ENCODE measurements at places on chromosomes 4 and X. TPM values are rescaled to one million over a fixed set of nuclear protein-coding genes. Genes with fewer than 3 reads are reported as not detected.
A peak's percentile ranks its signal among the peaks of the same experiment; 100 is the strongest.

GRCh38 chr4:113636877-113637276 lies 124.7 kb downstream of the CAMK2D start:
- no peak for DNase-seq

GRCh38 chr4:39702716-39703115 lies 4.8 kb downstream of the UBE2K start:
- DNase-seq: no peak

GRCh38 chrX:69506617-69507499 lies 2.7 kb downstream of the NALF2 start:
- DNase-seq: no peak

DNA sequence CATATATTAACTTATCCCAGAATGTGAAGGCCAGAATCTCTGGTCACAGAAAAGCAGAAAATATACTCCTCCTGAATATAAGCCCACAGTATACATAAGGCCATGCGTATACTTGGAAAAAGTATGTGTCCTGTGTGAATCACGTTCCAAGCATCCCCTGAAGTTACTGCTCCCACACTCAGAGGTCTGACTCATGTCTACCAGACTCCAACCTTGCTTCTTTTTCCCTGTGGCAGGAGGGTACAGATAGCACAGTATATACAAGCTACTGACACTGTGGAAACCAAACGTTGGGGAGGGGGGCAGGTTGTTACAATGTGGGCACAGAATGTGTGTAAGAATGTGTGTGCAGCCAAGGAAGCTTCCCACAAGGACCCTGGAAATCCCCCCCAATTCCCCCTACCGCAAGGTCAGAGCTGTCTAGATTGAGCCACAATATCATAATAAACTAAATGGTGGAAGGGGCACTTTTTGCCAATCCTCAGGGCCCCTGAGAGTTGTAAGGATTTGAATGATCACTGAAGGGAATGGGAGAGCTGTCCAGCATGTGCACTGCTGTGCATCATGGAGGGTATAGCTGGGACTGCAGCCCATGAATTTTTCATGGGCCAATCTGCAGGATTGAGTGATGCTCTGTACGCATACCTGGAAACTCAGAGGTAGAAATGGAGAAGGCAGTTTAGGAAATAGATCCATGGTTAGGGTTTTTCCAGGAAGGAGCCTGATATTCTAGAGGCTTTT lies 7.4 kb upstream of the RELL1 start:
- DNase-seq: no peak

DNA sequence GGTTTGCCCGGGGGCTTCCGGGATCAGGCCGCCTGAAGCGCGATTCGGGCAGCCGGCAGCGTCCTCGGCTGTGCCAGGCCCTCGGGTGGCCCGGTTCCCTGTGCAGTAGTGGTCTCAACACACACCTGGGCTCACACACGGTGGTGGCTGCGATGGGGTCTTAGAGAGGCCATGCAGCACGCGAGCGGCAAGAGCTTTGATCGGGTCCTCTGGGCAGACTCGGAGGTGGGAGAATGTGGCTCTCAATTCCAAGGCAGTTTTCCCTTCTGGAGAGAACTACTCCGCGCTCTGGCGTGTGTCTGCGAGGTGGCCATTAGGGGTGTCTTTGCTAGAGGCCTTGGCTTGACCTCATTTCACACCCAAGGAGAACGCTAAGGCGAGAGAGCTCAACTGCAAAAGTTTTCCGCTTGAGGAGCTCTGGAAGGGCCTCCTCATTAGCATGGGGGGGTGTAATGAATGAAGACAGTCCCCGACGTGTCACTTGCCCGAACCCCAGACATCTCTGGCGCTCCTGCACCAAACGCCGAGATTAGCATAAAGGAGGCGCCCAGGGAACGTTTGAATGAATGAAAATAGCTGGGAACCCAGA lies 771 bp upstream of the RBPJ start:
- no peak for DNase-seq

DNA sequence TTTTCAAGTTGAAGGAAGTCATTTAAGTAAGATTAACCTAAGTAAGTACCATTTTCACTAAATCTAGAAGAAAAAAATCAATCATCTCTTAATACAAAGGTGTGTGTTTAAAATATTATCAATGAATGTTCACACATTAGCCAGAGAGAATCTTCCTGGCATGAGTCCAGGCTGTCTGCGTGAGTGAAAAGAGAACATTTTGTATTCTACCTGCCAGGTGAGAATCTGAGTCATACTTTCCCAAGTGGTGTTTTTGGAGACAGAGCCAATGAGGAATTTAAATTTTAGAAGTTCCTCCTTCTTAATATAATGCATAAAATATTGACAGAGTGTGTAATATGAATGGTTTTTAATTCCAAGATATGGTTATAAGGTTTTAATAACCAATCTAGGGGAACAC lies 371.8 kb upstream of the NR3C2 start:
- DNase-seq: no peak

DNA sequence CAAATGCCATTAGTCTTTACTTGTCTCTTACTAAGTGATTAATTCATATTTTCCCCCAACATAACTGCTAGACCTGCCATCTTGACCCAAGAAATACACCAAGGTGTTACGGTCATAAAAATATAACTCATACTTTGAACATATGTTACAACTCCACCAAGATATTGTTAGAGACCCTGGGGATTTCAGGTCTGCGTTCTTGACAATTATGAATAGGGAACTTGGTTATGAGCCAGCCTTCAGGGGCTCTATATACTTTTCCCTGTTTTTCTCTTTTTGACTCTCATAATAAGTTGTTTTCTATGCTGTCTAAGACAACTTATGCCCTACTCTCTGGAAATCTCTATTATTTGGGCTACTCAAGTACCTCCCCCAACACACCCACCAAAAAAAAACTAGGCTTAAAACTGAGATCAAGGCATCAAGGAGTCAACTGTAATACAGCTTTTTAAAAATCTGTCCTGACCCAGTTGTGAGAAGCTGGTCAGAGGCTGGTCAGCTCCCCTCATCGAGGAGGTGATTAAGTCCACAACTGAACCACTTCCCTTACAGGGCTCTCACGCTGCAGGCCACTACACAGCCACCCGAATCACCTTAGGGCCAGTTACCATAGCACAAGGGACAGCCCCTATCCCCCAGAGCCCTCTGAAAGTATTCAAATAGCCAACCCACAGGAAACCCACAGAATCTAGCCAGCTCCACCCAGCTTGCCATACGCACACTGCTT lies 10.5 kb upstream of the TLR3 start:
- no peak for DNase-seq

DNA sequence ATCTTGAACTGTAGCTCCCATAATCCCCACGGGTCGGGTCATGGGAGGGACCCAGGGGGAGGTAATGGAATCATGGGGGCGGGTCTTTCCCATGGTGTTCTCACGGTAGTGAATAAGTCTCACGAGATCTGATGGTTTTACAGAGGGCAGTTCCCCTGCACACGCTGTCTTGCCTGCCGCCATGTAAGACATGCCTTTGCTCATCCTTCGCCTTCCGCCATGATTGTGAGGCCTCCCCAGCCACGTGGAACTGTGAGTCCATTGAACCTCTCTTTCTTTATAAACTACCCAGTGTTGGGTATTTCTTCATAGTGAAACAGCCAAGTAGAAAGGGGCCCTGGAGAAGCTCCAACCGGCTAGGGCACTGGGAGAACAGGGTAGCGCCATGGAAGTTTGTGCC lies 12.3 kb downstream of the CTAG1A start:
- DNase-seq: no peak

GRCh38 chr4:20520901-20521300 lies 179.4 kb upstream of the PACRGL start:
- DNase-seq: no peak

DNA sequence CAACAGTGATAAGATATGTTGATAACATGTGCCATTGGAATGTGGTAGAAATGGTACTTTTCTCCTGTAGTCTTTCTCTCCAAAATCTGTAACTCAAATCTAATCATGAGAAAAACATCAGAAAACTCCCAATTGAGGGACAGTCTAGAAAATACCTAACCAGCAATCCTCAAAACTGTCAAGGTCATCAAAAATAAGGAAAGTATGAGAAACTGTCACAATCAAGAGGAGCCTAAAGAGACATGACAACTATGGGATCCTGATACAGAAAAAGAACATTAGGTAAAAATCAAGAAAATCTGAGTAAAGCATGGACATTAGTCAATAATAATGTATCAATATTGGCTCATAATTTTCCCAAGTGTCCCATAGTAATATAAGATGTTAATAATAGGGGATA lies 124.5 kb upstream of the PPP1R2C start:
- no peak for DNase-seq

- no peak for DNase-seq
Measured at GRCh38 chr4:7384003-7384928, 50.5 kb downstream of the PSAPL1 start.

DNA sequence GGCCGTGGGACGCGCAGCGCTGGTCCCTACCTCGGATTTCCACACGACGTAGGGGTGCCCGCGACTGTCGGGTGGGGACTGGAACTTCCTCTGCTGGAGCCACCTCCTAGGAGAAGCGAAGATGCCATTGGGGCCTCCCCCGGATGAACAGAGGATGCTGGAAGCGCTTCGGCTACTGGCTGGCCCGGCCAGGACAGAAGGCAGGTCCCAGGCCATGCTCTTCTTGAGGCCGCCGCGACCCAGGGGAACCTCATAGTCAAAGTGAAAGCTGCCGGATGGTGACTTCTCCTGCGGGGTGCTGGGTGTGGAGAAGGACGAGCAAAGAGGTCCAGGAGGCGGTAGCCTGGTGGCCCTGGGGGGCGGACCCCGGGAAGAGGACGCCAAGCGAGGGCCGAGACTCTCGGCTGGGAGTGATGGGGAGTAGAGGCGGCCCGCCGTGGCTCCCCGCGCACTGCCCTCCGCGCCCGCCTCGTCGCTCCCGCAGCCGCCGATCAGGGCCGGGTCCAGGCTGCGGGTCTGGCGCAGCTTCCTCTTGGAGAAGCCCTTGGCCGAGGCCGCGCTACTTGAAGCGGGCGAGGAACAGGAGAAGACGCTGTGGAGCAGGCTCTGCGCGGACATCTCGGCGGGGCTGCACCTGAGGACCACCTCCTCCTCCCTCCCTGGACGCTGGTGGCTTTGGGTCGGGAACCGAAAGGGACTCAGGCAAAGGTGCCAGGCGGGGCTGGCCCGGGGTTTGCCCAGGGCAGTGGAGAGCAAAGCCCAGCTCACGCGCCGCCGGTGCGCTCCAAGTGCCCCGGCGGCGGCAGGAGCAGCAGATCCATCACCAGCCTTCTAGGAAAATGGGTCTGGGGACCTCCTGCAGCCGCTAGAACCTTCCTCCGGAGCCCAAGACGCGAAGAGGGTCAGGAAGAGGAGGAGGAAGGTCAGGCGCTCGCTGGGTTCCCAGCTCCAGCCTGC lies 1.2 kb downstream of the ARHGAP6 start:
- peak; percentile 7 for DNase-seq

DNA sequence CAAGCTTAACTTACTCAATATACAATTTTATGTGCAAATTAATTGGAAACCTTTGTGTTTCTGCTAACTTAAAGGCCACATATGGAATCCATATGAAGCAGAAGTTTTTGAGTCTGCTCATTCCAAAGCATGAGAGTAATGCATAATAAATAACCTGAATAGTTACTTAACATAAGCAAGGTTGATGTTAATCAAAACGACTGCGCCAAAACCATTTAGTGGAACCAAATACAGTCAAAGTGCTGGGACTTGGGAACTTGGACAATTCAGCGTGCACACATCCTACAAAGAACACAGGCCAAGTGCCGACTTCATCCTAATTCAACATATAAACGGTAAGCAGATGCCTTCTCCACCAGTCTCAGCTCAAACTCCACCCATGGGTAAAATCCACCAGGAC lies 17.0 kb downstream of the TSPAN5 start:
- DNase-seq: no peak

- DNase-seq: peak; percentile 68
Measured at GRCh38 chr4:24434241-24434640, 150.1 kb downstream of the DHX15 start.

- no peak for DNase-seq
Measured at GRCh38 chr4:169765835-169766234, 8.1 kb upstream of the HPF1 start.

GRCh38 chr4:33746979-33747378 lies 2497.3 kb downstream of the ARAP2 start:
- DNase-seq: no peak

DNA sequence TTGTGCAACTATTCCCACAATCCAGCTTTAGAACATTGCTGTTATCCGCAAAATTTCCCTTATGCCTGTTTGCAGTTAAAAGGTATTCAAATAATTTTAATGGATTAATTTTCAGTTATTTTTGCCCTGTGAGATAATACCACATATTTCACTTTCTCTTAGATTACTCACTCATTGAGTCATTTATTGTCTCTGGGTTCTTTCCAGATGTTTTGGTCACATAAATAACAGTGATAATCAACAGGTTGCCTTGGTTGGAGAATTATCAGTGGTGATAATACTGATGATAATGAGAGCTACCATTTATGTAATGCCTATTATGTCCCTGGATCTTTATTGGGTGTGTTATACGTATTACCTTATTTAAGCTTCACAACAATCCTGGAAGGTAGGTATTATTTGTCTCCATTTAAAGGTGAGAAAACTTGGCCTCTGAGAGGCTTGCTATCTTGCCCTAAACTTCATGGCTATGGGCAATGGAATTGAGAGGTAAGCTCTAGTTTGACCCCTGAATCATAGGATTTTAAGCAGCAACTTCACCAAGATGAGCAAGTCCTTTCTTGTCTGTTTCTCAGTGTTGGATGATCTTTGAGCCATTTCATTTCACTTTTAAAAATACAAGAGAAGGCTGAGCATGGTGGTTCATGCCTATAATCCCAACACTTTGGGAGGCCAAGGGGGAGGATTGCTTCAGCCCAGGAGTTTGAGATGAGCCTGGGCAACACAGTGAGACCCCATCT lies 87.4 kb downstream of the KIT start:
- no peak for DNase-seq

DNA sequence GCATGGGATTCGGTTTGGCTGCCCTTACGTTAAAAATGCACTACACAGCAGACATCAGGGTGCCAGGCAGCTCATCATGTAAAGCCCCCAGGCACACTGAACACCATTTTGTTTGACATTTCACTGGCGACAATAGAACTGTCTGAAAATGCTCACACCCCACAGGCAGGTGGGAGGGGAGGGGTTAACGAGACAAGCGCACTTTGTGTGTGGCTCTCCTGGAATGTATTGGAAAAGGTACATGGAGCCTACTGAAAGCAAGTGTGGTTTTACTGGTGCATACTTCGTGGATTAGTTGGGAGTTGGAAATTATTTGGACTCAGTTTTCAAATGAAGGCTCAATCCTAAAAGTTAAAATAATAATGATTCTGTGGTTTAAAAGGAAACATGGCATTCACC lies 31.6 kb upstream of the PPARGC1A start:
- DNase-seq: no peak

UGT2A1 gene
- not detected for total RNA-seq

IL3RA gene
- total RNA-seq: 10.7 TPM

HMX1 gene
- total RNA-seq: not detected

NAP1L2 gene
- total RNA-seq: 1.8 TPM

SLC6A14 gene
- 3.2 TPM for total RNA-seq

RAI2 gene
- 2.1 TPM for total RNA-seq

CUL4B gene
- 37.2 TPM for total RNA-seq

ELF4 gene
- 11.3 TPM for total RNA-seq

CLNK gene
- total RNA-seq: not detected

ADRA2C gene
- 0.92 TPM for total RNA-seq

IRS4 gene
- 0.10 TPM for total RNA-seq

All from tongue (tissue), 3 donors.